ENCODE measurements at places on chromosomes 4 and X. TPM values are rescaled to one million over a fixed set of nuclear protein-coding genes. Genes with fewer than 3 reads are reported as not detected.

GRCh38 chr4:178026999-178027398, 584.8 kb upstream of the AGA start:
- DNase-seq, result no peak

DNA sequence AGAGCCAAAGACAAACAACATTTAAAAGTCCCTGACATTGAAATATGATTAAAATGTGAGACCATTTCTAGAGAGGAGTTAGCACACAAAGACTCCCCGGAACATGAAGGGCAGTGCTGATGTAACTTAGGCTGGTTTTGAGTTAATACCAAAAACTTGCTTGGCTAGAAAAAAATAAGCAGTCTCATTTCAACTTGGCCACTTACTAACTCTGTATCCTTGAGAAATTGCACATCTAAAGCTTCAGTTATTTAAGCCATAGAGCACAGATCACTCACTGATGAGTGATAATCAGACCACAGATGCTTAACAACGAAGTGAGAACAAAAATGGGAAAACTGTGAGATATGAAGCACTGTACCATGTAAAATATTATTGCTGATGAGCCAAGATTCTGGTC, 65.9 kb upstream of the MAOA start:
- no peak for DNase-seq

DNA sequence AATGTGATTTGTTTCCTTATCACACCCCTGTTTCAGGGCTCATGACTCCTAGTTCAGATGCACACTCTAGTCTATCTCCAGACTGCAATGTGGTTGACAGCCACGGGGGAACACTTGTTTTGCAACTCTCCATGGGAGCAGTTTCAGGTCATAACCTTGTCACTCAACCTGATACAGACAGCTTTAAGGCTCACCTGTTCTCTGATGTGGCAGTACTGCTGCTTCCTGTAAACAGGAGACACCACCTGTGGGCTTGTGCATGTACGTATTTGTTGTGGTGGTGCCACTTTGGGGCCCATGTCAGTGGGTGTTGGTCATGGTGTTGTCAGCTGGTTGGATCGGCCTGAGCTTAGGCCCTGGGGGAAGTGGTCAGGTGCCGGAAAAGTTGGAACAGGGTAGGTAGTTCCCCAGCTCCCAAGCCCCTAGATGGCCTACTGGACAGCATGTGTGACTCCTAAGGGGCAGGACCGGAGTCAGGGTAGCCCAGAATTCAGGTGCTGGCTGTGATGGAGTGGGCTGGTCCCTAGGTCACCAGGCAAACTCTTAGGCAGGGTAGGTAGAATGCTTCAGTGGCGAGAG, 46.2 kb downstream of the FAM9B start:
- DNase-seq, result peak; percentile 37

GRCh38 chr4:181258569-181258968, 984.6 kb upstream of the TENM3 start:
- DNase-seq, result no peak

DNA sequence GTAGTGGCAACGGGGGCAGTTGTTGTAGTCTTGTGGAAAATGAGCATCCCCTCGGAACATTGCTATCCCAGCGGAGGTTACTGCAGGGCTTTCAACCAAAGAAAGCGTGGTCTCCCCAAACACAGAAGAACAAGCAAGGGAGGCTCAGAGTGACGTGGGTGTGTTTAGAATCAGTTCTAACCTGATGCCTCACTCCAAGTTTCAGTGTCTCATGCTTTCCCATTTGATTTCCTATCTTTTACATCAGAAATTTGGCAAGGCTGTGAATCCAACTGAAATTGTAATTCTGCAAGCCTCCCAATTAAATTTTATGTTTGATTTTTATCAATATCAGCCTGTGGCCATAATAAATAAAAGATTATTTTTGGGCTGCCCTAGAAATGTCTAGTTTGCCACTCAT, 156.1 kb upstream of the LNX1 start:
- DNase-seq, result no peak

DNA sequence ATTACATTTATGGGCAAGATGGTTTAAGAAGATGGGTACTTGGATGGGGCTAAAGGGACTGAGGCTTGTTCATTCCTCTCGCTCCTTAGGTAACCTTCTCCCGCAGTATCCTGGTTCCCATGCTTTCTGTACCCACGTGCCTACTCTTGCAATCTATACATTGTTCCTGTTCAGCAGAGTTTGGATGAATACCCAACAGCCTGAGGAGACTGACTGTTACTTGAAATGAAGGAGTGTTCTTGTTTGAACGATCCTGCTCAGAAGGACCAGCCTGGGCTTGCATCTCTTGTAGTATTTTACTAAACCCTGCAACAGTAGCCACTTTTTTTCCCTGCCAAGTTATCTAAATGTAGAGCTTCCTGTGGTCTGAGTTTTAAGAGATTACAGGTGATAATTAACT, 33.7 kb upstream of the ADH6 start:
- no peak for DNase-seq

DNA sequence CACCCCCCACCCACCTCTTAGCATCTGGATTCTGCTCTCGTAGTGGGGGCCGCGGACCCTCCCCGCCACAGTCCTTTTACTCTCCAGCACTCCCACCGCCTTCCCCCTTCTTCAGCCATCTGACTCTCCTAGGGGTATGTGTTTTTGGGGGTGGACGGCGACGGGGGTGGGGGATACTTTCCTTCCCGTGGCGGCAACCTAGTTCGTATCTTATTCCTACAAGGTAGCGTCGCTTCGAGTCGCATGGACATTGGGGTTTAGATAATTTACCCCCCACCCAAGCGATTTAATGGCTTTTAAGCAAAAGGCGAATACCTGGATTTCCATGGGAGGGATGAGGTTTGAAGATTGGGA, 1.3 kb upstream of the BCORL1 start:
- no peak for DNase-seq

GRCh38 chr4:7512428-7512827, 77.7 kb upstream of the PSAPL1 start:
- no peak for DNase-seq

- DNase-seq, result no peak
Observed at GRCh38 chr4:12036450-12036849, 607.8 kb upstream of the HS3ST1 start.

- no peak for DNase-seq
Observed at GRCh38 chr4:41324861-41325260, 68.1 kb downstream of the UCHL1 start.

- DNase-seq, result no peak
Observed at GRCh38 chr4:23441530-23442069, 448.2 kb downstream of the PPARGC1A start.

GRCh38 chr4:80268081-80268823, 1.8 kb downstream of the FGF5 start:
- DNase-seq, result no peak

DNA sequence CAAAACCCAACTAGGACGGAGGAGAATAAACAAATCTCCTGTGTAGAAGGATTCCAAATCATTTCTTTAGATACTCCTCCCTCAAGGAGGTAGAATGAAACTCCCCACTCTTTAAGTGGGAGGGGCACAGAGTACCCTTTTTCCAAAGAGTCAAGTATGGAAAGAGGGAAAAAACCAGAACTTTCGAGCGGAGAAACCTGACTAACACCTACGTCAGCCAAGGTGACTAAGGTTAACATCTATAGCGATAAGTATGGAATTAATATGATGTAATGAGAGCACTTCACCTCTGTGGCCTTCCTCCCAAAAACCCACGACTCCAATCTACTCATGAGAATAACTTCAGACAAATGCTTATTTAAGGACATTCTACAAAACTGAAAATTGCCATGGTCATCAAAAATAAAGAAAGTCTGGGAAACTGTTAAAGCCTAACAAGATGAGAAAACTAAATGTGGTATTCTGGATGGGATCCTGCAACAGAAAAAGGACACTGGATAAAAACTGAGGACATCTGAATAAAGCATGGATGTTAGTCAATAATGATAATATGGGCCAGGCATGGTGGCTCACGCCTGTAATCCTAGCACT, 157.0 kb upstream of the MAP3K15 start:
- no peak for DNase-seq

GRCh38 chrX:130418066-130418465, 16.3 kb downstream of the RBMX2 start:
- DNase-seq, result no peak

DNA sequence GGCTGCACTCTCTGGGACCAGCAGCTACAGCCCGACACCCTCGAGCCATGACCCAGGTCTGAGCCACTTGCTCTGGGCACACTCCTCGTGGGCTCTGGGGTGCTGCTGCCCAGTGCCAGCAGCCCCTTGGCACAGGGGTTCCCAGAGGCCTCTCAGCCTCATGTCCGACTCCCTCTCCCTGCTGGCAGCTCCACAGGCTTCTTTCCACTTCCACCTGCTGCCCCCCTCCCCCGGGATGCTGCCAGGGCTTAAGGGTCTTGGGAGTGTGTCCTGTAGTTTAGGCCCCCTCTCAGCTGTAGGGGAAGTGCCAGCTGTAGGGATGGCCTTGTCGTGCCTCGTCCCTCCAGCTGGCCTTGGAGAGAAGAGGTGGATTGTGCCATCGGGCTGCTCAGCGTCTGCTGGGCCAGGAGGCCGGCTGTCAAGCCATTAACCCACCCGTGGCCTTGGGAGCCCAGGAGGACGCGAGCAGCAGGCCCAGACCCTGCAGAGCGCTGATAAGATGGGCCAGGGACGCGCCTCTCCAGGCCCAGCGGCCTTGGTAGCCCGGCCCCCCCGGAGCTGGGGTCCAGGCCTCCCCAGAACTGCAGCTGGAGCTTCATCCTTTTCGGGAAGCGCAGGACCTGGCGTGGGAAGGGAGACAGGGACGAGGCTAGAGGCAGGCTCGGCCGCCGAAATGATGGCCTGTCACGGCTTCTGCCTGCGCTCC, 1.0 kb upstream of the USP27X start:
- DNase-seq, result no peak

- DNase-seq, result no peak
Observed at GRCh38 chrX:37802028-37802427, 22.2 kb downstream of the CYBB start.

GRCh38 chr4:101792056-101792590, 1.6 kb downstream of the BANK1 start:
- DNase-seq, result no peak

GRCh38 chr4:85496933-85497332, 22.0 kb downstream of the ARHGAP24 start:
- no peak for DNase-seq

GRCh38 chrX:9878146-9878820, 88.9 kb upstream of the CLDN34 start:
- no peak for DNase-seq

GRCh38 chrX:17769701-17770269, 32.5 kb downstream of the SCML1 start:
- DNase-seq, result peak; percentile 14

- no peak for DNase-seq
Observed at GRCh38 chrX:102517326-102517725, 787 bp upstream of the TMSB15A start.

DNA sequence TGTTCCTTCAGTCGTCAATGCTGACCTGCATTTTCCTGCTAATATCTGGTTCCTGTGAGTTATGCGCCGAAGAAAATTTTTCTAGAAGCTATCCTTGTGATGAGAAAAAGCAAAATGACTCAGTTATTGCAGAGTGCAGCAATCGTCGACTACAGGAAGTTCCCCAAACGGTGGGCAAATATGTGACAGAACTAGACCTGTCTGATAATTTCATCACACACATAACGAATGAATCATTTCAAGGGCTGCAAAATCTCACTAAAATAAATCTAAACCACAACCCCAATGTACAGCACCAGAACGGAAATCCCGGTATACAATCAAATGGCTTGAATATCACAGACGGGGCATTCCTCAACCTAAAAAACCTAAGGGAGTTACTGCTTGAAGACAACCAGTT, 12.6 kb downstream of the TLR8 start:
- DNase-seq, result no peak

DNA sequence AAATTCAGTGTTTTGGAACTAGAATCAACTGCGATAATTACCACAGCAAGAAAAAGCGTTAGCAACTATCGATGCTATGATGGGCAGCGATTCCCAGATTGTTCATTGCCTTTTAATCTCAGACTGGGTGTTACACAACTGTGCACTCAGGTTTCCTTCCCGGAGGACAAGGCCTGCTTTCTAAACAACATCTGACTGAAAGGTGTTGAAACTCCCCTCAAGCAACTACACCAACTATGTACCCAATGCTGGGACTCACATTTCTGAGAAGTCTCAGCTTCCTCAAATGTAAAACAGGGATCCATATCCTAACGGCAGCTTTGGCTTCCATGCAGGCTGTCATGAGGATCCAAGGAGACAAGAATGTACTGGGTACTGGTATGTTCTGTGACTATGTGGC, 8.2 kb downstream of the GABRE start:
- DNase-seq, result no peak

GRCh38 chrX:65098851-65099250, 122.6 kb upstream of the ZC4H2 start:
- no peak for DNase-seq

- no peak for DNase-seq
Observed at GRCh38 chr4:3311095-3311372, 18.2 kb downstream of the RGS12 start.

DNA sequence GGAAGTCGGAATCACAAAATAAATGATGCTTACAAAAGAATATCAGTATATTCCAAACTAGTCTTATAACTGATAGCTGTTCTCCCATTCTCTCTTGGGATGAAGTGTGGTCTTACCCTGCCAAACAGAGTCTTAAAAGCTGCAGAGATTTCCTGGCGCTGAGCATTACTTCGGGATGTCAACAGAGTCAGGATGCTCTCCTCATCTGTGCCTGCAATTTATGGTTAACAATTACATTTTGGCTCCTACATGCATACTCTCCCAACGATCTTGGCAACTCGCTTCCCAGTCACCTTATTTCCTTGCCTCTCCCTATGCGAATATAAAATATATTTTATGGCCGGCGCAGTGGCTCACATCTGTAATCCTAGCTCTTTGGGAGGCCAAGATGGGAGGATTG, 12.2 kb downstream of the ANXA5 start:
- DNase-seq, result no peak

DNA sequence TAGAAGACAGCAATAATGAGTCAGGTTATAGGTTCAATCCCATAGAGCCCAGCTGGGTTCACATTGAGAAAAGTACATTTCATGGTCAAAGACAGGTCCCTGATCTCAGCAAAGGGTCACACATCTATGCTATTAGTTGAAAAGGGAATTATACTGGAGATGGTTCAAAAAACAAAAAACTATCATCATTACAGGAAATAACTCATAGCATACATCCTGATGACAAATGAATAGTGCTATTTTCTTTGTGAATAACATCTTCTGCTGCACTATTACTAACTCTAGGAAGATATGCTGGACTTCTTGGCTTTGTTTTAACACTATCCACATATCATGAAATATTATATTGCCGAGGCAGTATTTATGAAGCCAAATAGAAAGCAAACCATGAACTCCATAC, 202.5 kb upstream of the MAB21L2 start:
- DNase-seq, result no peak

- no peak for DNase-seq
Observed at GRCh38 chrX:97854086-97854485, 970.4 kb downstream of the RPA4 start.

DMRTC1B gene
- not detected for total RNA-seq

CT45A3 gene
- not detected for total RNA-seq

ANOS1 gene
- total RNA-seq, result not detected

NPNT gene
- total RNA-seq, result not detected

MORC4 gene
- total RNA-seq, result 8.2 TPM

TLR7 gene
- 0.07 TPM for total RNA-seq

CENPC gene
- 29.1 TPM for total RNA-seq

IGSF1 gene
- total RNA-seq, result not detected

ABCB7 gene
- total RNA-seq, result 52.0 TPM

C4orf54 gene
- not detected for total RNA-seq

ODAPH gene
- total RNA-seq, result not detected

NMU gene
- total RNA-seq, result 0.41 TPM

GPR82 gene
- total RNA-seq, result 0.11 TPM

GAGE12J gene
- not detected for total RNA-seq

BANK1 gene
- total RNA-seq, result 0.09 TPM

CLDN34 gene
- total RNA-seq, result not detected

RGN gene
- not detected for total RNA-seq

HMX1 gene
- total RNA-seq, result not detected

S100G gene
- total RNA-seq, result not detected
